ENCODE measurements at places on chromosomes 7 and 10.

- no peak for DNase-seq
Measured at GRCh38 chr10:5862360-5862961, 27.2 kb downstream of the ANKRD16 start.

GRCh38 chr7:52992001-52992400 lies 43.4 kb upstream of the POM121L12 start:
- no peak for DNase-seq

DNA sequence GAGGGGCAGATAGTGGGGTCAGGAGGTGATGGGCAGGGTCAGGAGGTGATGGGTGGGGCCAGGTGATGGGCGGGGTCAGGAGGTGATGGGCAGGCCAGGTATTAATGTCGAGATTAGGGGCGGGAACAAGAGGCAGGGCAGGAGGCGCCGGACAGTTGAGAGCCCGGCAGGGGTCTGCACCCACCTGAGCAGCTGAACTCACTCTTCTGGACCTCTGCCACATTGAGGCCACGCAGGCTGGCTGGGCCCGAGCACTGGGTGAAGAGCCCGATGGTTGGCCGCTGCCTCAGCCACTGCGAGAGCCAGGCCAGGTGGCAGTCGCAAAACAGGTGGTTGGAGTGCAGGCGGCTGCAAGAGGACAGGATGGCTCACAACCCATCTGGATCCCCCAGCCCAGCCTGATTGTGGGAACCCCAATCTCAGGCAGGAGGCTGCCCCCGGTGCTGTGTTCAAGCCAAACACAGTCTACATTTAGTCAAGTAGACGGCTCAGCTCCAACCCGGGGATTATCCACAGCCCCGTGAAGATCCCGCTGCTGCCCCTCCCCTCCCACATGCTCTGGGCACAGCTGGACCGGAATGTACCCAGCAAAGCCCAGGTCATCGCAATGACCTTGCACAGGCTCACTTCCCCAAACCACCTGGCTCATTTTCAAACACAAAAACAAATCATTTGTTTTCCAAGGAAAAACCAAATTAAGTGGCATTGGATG lies 122.3 kb downstream of the SLIT1 start:
- no peak for DNase-seq

DNA sequence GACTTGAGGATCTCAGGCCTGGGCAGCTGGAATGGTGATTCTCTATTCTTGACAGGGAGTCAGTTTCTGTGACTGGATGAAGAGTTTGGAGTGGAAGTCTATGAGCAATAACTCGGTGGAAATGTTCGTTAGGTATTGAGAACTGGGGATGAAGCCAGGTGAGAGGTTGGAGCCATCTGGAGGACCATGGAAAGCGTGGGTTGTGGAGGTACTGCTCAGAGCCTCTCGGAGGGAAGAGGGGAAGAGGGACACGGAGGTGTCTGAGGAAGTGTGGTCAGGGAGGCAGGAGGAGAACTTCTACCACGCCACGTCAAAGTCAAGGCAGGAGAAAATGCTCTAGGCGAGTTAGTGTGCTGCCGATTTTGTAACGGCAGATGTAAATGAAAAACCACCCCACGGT lies 430.7 kb downstream of the DPP6 start:
- DNase-seq: no peak

- DNase-seq: no peak
Measured at GRCh38 chr10:90917968-90918318, 2.9 kb downstream of the ANKRD1 start.

GRCh38 chr7:23246555-23246954 lies at the start of gene GPNMB:
Gene GPNMB (plus strand): TSS chr7:23246775. CDS start chr7:23246858, 83 bp downstream.
- no peak for DNase-seq

DNA sequence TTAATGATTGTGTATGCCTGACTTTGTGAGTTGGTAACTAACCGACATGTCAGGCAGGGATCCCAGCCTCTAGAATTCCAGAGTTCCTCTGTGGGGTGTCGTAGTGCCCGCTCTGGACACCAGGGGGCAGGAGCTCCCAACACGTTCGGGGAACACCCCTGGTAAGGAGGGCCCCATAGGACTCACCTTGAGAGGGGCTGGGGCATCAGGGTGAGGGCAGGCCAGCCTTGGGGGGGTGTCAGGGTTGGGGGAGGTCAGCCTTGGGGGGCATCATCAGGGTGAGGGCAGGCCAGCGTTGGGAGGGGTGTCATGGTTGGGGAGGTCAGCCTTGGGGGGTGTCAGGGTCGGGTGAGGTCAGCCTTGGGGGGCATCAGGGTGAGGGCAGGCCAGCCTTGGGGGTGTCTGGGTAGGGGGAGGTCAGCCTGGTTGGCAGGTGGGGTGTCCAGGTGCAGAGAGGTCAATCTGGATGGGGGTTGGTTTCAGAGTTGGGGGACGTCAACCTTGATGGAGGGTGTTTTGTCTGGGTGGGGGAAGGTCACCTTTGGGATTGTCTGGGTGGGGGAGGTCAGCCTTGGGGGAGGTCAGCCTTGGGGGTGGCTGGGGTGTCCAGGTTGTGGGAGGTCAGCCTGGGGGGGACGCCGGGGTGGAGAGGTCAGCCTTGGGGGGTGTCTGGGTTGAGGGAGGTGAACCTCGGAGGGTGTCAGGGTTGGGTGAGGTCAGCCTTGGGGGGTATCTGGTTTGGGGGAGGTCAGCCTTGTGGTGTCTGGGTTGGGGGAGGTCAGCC lies 45.6 kb upstream of the SUN1 start:
- DNase-seq: no peak
